Stimulated activated CD4-positive, alpha-beta T cell treated with anti-CD3 and anti-CD28 coated beads, Interleukin-12 subunit alpha, Interleukin-12 subunit beta, amount 100 ng/mL, for 48 hours (primary cell): ENCODE measurements at places on chromosomes 4 and X.

GRCh38 chr4:166293556-166293955 is 420.5 kb downstream of the TLL1 start:
- no peak for DNase-seq

- DNase-seq: no peak
These were observed 37.6 kb upstream of the LGI2 start for GRCh38 chr4:25068386-25068785.

- DNase-seq: no peak
These were observed 64.9 kb upstream of the SCOC start for GRCh38 chr4:140308366-140309123.

- no peak for DNase-seq
These were observed 606.7 kb downstream of the STIM2 start for GRCh38 chr4:27467351-27467750.

DNA sequence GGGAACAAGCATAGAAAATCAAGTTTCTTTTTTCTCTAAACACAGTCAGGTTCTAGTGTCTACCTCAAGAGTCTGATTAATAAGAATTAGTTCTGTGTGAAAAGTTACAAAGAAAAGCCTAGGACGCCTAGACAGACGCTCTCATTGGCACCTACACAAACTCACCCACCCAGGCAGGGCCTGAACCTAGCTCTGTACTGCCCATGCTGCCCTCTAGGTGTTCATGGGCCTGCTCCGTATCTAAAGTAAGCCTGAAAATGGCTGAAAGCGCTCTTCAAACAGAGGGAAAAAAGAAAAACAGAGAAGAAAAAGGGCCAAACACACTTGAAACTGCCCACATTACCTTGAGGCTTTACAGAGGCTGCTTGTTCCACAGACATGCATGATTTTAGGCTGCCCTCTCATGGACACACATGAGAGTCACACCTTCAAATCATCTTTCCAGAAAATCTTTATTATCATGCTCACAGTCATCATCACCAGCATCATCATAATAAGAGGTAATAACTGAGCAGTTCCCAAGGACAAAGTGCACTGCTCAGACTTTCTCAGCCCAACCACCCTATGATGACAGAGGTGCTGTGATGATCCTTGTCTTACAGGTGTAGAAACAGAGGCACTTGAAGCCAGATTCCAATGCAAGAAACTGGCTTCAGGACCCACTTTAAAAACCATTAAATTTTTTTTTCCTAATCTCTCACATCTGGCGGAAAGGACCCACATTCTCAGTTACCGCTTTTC is 49.6 kb downstream of the MAP7D2 start:
- DNase-seq: peak; percentile 18

GRCh38 chr4:120769227-120769626 is 153.3 kb downstream of the PRDM5 start:
- no peak for DNase-seq

DNA sequence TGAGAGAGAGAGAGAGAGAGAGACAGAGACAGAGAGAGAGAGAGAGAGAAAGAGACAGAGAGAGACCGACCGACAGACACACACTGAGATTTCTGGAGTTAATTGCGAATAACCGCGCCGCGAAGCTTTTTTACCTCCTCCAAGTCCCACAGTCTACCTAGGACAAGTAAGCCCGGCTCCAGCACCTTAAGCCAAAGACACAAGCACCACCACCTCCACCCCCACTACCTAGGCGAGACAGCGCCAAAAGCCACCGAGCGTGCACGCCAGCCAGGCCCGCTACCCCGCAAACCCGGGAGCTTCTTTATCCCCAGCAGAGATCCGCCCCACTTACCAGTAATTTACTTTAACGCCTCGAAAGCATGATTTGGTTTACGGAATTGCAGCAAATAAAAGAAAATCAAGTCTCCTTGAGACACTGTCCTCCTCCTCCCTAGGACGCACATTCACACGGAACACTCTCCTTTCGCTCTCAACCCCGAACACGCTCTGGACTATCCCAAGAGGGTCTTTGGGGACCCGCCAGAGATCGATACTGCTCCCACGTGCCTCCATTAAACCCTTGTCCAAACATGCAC is 649.6 kb upstream of the DIPK2B start:
- DNase-seq: no peak

DNA sequence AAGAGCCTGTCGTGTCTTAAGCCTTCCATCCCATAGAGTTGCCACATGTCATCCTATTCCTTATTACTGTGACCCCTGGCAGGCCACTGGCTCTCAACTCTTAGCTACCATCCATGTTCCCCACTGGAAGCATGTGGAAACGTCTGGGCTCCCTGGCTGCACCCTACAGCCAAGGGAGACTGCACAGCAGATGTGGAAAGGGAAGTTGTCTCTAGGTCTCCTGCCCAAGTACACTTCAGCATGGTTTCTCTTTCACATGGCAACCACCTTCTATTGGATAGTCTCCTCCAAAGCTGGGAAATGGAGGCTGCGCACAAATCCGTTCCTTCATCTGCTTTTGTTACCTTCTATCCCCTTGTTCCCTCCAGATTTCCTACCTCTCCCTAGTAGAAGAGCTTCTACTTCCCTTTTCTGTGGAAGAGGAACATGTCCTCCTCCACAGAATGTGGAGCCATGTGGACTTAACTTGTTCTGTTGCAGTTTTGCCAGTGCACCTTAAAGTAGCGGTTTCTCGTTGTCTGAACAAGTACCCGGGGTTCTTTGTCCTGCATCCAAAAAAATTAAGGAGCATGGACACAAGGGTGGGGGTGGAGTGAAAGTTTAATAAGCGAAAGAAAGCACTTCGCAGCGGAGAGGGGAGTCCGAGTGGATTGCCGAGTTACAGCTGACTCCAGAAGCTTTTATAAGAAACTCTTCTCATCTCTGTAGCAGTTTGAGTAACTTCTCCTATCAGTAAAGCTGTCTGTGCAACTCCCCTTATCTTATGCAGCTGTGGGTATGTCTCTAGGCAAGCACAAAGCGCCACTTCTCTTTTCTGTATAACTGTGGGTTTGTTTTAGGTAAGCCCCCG is 52.5 kb downstream of the HMGB2 start:
- DNase-seq: no peak

DNA sequence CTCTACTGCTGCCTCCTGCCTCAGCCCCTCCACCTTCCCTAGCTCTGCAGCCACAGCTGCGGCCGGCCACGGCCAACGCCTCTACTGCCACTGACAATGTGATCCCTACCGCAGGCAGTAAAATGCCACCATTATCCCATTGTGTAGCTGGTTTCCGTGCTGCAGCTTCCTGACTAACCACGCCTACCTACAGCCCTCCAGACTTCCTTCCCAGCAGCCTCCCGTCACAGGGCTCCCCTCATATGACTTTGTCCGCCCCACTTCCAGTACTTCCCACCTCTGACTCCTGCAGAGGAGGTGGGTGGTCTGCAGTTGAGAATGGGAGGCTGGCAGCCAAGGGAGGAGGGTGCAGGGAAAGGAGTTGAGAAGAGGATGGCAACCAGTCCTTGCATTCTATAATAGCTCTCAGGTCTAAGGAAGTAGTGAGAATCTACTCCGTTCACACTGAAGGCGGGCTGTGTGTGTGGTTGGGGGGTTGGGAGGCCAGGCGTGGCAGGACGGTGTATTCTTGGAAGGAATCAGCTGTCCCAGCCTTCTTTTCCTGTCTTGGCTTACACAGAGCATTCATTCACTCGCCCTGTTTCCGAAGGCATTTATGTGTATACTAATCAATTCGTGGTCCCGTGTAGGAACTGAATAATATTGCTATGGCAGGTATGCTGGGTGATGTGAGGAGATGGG is 33.1 kb upstream of the USP51 start:
- DNase-seq: no peak

GRCh38 chr4:147968641-147969040 is 236.8 kb downstream of the ARHGAP10 start:
- no peak for DNase-seq

- DNase-seq: no peak
These were observed 42.2 kb downstream of the SMIM10L2A start for GRCh38 chrX:135463937-135464336.

- DNase-seq: no peak
These were observed 60.8 kb downstream of the WDFY3 start for GRCh38 chr4:84905646-84906045.

- peak; percentile 92 for DNase-seq
These were observed 214.0 kb downstream of the CAMK2D start for GRCh38 chr4:113547487-113548042.

DNA sequence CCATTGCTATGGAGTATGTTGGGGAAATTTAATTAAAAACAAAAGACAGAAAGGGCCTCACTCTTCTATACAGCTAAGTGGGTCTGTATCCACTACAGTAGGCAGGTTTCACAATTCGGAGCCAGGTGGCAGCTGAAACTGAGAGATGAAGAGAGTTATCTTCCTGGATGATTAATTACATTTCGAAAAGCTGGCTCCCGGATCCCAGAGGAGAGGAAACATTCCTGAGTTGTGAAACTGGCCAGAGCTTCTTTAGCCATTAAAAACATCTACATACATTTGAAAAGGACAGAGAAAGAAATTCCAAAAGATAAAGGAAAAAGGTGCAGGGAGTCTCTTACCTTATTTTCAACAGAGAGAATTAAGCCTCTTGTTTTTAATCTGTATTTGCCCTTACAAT is 15.5 kb upstream of the PDZD4 start:
- DNase-seq: no peak

- peak; percentile 48 for DNase-seq
These were observed 266.8 kb downstream of the C4orf33 start for GRCh38 chr4:129362691-129363274.

DNA sequence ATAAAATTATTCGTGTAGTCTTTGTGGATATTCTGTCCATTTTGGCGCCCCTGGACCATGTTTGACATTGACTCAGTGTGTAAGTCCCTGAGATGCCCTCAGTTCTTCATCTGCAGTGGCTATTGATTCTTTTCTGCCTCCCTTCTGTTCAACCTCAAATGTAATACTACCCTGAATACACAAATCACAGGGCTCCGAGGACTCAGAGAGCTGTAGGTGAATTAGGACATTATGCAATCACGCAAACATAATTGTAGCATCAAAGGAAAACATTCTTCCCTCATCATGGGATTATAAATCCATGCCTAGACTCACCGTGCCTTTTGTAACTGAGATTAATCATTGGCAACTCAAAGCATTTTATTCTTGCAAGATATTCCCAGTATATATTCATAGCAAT is 161.4 kb upstream of the PACRGL start:
- DNase-seq: no peak
